ENCODE measurements at places on chromosomes 2 and 18.

- no peak for DNase-seq
These were observed 58.1 kb upstream of the TMEM182 start for GRCh38 chr2:102703748-102704147.

- DNase-seq = no peak
These were observed 715.7 kb upstream of the NXPH2 start for GRCh38 chr2:139495851-139496250.

DNA sequence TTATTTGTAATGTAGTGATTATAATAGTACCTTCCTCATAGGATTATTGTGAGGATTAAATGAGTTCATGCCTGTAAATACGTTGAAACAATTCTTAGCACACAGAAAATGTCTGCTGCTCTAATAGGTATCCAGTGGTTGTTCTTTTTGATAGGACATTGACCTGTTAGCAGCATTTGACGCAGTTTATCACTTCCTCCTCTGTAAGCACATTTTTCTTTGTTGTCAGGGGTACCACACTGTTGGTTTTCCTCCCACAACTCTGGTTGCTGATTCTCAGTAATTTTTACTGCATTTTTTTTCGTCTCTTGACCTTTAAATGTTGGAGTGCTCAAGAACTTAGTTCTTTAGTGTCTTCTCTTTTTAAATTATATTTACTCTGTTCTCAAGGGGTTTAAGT, 15.4 kb downstream of the PPM1B start:
- no peak for DNase-seq

GRCh38 chr2:205654878-205655605, 27.3 kb upstream of the NRP2 start:
- no peak for DNase-seq

DNA sequence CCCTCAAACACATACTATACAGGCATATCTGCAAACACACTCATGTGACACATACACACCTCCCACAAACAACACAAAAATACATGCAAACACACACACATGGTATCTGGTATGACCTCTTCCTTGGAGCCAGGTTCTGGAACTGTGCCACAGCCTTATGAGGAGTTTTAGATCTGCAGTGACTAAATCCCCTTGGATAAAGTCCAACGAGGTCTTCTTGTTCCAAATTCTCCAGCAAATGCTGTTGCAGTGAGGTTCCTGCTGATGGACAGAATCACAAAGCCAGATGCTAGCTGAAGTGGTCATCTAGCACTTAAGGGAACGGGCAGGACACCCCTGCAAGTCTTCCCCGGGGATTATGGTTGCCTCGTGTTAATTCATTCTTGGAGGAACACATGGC, 54.5 kb upstream of the DAPL1 start:
- no peak for DNase-seq

- no peak for DNase-seq
These were observed 85.3 kb downstream of the ZNF407 start for GRCh38 chr18:74682991-74683297.

- DNase-seq = no peak
These were observed 716.4 kb upstream of the ZNF804A start for GRCh38 chr2:183881978-183882377.
